Cardiac muscle cell (in vitro differentiated cells and primary cell): ENCODE measurements at places on chromosomes 12 and 14. TPM values are rescaled to one million over a fixed set of nuclear protein-coding genes. Genes with fewer than 3 reads are reported as not detected.
A peak's percentile ranks its signal among the peaks of the same experiment; 100 is the strongest.

- peak; percentile 19 for DNase-seq
- H3K27ac ChIP-seq, result no peak overlapping the region
- H3K36me3 ChIP-seq, result no peaks in the 10 kb centered on the region
- no peak overlapping the region for H3K4me3 ChIP-seq
- H3K27me3 ChIP-seq, result no peaks in the 10 kb centered on the region
These were observed 29.5 kb downstream of the TSPAN8 start for GRCh38 chr12:71128191-71128788.

DNA sequence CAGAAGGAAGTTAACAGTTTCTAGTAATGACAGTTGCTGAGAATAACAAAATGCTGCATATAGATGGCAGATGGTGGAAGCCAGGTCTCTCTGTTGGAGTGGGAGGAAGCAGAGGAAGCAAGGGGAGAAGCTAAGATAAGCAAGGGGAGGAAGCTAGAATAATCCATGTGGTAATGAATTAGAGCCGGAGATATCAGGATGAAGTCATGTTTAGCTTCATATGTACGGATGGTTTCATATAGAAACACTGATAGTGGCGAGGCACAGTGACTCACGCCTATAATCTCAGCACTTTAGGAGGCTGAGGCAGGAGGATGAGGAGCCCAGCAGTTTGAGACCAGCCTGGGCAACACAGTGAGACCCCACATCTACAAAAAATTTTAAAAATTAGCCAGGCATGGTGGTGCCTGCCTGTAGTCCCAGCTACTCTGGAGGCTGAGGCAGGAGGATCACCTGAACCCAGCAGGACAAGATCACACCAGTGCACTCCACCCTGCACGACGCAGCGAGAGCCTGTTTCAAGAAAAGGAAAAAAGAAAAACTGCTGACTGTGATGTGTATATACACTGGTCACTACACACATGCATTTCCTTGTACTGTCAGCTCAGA lies 49.2 kb downstream of the ANAPC7 start:
- no peaks in the 10 kb centered on the region for H3K27me3 ChIP-seq
- H3K27ac ChIP-seq, result peak overlapping the region; percentile 45
- no peak overlapping the region for H3K4me3 ChIP-seq
- no peaks in the 10 kb centered on the region for H3K4me1 ChIP-seq
- DNase-seq, result peak; percentile 76
- H3K36me3 ChIP-seq, result peaks cover 22% of the 10 kb centered on the region

Gene DHRS4L2
- total RNA-seq, result 13.7 and 17.0 TPM in 2 replicates

Gene HELB
- 2.0 and 4.8 TPM in 2 replicates for total RNA-seq

DNA sequence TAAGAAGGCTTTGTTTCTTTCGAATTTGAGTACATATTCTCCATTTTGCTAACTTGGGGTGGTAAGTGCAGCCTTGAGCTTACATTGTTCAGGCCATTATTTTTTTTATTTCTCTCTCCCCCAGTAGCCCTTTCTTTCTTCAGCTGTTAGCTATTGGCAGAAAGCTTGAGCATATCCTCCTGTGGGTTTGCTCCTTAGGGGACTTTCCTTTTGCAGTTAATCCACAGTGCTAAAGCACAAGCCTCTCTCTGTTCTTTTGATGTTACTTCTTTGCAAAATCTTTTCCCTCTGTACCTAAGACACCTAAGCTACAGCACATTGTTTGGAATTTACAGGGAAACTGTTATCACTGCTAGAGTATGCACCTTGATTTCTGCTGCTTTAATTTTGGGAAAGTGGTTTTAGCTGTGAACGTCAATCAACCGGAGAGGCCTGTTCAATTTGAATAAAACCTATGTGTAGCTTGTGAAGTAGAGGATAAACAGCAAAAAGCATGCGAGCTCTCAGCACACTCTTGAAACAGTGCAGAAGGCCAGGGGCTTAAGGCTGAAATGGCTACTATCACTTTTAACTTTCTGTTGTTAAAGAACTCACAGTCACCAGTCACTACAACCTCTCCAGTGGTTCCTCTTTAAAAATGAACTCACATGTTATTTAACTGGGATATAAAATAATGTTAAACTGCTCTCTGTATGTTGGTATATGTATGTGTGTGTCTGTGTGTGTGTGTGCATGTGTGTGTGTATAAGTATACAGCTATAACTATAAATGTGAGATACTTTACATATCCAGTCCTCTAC lies 139.2 kb downstream of the PDZRN4 start:
- H3K4me1 ChIP-seq, result peaks cover 21% of the 10 kb centered on the region
- H3K27me3 ChIP-seq, result no peaks in the 10 kb centered on the region
- H3K36me3 ChIP-seq, result no peaks in the 10 kb centered on the region
- H3K27ac ChIP-seq, result peak overlapping the region; percentile 70
- H3K4me3 ChIP-seq, result no peak overlapping the region

DNA sequence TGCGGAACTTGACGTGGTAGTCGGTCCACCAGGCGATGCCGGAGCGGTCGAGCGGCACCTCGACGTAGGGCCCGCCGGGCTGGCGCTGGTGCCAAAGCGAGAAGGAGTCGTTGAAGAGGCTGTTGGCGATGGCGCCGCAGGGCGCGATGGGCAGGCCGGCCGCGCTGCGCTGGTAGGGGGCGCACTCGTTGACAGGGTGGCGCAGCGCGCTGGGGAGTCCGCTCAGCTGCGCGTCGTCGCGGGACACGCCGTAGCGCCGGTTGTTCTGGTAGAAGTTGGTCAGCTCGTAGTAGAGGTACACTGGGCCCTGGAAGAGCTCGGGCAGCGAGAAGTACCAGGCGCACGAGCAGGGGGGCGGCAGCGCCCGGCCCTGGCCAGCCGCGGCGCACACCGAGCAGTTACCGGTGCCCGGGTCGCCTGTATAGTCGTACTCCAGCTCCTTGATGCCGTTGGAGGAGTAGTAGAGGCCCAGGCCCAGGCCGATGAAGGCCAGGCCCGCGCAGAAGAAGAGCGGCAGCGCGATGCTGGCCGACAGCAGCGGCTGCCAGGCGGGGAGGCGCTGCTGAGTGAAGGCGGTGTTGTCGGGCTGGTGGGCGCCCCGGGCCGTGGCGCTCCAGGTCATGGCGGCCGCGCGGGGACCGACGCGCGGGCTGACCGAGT lies 482 bp downstream of the TMEM30B start:
- H3K36me3 ChIP-seq, result no peaks in the 10 kb centered on the region
- no peaks in the 10 kb centered on the region for H3K4me1 ChIP-seq
- no peak overlapping the region for H3K27ac ChIP-seq
- DNase-seq, result peak; percentile 54

GRCh38 chr12:79769189-79769859 lies 78.6 kb upstream of the PAWR start:
- no peak overlapping the region for H3K27ac ChIP-seq
- peaks cover 3% of the 10 kb centered on the region for H3K4me1 ChIP-seq
- H3K36me3 ChIP-seq, result no peaks in the 10 kb centered on the region
- H3K4me3 ChIP-seq, result no peak overlapping the region

DNA sequence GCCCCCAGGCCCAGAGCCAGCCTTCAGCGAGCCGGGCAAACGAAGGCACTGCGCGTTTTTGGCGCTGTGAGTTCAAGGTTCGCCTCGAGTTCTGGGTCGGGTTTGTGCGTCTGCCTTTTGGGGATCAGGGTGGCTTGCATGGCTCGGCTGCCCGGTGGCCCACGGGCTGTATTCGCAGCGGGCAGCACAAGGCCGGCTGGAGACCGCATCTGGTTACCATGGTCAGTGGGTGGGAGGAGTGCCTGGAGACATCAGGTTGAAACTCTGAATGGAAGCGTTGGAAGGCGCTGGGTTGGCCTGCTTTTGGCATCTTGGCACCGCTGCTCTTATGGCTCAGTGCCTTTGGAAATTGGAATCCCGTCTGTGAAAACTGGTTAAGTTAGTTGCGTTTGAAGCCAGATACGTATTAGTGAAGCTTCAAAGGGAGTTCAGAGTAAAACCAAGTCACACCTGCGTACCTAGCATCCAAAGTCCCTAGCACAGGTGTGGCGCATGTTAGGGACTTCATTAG lies 50.9 kb downstream of the SNAPC1 start:
- no peak overlapping the region for H3K27ac ChIP-seq
- H3K4me3 ChIP-seq, result peak overlapping the region; percentile 80
- peaks cover 46% of the 10 kb centered on the region for H3K27me3 ChIP-seq

Gene GSC
- total RNA-seq, result 1.2 and 1.3 TPM in 2 replicates

DNA sequence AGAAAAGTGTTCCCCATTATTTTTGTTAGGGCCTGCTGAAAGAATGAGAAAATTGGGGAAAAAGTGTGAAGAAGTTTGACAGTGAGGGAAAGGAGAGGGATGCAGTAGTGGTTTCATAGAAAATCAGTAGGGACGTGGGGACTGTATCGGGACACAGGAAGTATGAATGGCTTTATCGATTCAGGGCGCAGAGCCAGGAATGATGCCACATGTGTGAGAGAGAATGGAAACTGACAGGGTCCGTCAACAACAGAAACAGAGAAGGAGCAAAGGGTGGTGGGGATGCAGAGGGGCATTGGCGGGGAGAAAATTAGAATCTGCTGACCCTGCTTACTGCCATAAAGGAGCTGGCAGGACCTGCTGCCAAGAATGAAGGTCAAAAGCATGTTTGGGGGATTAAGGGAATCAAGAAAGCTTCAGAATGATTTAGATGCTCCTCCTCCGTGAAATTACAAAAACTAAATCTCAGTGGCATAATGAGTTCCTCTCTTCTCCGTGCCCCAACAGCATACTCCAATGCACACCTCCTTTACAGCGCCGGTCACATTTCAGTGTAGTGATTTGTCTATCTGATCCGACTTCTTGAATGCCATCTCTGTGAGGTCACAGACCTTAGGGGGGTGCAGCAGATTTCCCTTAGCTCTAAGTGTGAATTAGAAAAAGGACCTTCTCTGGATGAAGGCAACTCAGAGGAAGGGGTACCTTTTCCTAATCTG lies 92.6 kb downstream of the EMP1 start:
- no peaks in the 10 kb centered on the region for H3K4me1 ChIP-seq
- DNase-seq, result no peak
- H3K27ac ChIP-seq, result no peak overlapping the region
- no peaks in the 10 kb centered on the region for H3K27me3 ChIP-seq
- H3K36me3 ChIP-seq, result no peaks in the 10 kb centered on the region

- no peaks in the 10 kb centered on the region for H3K36me3 ChIP-seq
- no peak for DNase-seq
- H3K27ac ChIP-seq, result no peak overlapping the region
These were observed 142.0 kb downstream of the SCARB1 start for GRCh38 chr12:124721501-124722162.

GRCh38 chr12:92259696-92260251 lies 114.1 kb upstream of the BTG1 start:
- no peak overlapping the region for H3K27ac ChIP-seq
- peaks cover 11% of the 10 kb centered on the region for H3K4me1 ChIP-seq
- no peaks in the 10 kb centered on the region for H3K27me3 ChIP-seq
- H3K36me3 ChIP-seq, result no peaks in the 10 kb centered on the region
- H3K4me3 ChIP-seq, result no peak overlapping the region

Gene KRT82
- not detected in 2 replicates for total RNA-seq
